ENCODE measurements at places on chromosomes 7 and 10. TPM values are rescaled to one million over a fixed set of nuclear protein-coding genes. Genes with fewer than 3 reads are reported as not detected.

DNA sequence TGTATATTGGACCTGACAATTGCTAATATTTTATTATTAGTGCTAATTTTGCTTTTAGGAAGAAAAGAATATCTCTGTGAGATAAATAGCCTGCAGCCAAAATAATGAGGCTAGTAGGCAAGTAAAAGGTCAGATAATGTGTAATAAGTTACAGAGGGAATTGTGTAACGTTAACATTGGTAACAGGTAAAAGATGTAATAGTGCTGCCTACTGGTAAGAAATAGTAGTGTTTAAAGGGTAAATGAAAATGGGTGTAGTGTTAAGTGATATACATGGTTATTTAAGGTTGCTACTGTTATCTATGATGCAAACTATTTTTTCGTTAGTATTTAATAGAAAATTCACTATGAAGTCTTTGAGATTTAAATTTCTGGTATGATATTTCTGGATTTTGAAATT, 9.2 kb upstream of the FOXP2 start:
- no peak for DNase-seq

The CTTNBP2 gene
- total RNA-seq: not detected

- DNase-seq: no peak
Observed at GRCh38 chr7:2011266-2012043, 221.3 kb downstream of the MAD1L1 start.

DNA sequence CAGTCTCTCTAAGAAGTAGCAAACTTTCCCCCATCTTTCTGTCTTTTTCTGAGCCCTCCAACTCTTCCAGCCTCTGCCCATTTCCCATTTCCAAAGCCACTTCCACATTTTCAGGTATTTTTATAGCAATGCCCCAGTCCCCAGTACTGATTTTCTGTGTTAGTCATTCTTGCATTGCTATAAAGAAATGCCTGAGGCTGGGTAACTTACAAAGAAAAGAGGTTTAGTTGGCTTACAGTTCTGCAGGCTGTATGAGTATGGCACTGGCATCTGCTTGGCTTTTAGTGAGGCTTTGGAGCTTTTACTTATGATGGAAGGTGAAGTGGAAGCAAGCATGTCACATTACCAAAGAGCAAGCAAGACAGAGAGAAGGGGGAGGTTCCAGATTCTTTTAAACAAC, 17.2 kb downstream of the PLCE1 start:
- DNase-seq: no peak

- DNase-seq: no peak
Observed at GRCh38 chr7:126305671-126306070, 947.1 kb downstream of the GRM8 start.

The SRGN gene
- total RNA-seq: 616 TPM

The MRLN gene
- not detected for total RNA-seq

DNA sequence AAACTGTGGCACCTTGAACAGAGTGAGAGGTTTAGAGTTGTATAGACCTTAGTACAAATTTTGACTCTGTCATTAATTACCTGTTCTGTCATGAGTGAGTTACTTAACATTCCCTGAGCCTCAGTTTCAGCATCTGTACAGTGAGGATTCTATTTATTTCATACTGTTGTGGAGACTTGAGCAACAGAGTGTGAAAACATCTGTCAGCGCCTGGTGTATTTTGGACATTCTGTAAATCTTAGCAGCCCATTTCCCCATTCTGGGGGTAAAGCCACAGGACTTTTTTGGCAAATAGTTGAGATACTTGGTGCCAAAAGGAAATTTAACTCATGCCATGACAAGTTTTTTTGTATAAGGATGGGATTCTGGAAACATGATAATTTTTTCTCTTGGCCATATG, 94.8 kb downstream of the AUTS2 start:
- DNase-seq: no peak

DNA sequence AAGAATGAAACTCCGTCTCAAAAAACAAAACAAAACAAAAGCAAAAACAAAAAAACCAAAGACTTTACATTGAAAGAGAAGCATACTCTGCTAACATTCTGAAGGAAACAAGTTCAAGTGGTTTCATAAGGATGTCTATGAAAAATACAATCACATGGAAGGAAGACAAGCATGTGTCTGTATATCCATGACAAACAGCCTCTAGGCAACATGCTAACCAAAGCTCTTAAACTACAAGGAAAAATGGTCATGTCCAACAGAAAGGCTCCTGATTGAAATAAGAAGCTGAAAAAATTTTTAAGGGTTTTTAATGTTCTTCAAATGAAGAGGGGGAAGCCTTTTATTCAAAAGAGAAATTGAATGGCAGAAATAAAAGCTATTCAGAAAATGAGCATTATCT, 64.9 kb downstream of the UBE2H start:
- no peak for DNase-seq

The GRID2IP gene
- 0.26 TPM for total RNA-seq

GRCh38 chr7:92768501-92769393, 67.6 kb downstream of the CDK6 start:
- peak; percentile 49 for DNase-seq

The HTR7 gene
- not detected for total RNA-seq

- DNase-seq: no peak
Observed at GRCh38 chr10:22259280-22259679, 41.5 kb upstream of the EBLN1 start.

DNA sequence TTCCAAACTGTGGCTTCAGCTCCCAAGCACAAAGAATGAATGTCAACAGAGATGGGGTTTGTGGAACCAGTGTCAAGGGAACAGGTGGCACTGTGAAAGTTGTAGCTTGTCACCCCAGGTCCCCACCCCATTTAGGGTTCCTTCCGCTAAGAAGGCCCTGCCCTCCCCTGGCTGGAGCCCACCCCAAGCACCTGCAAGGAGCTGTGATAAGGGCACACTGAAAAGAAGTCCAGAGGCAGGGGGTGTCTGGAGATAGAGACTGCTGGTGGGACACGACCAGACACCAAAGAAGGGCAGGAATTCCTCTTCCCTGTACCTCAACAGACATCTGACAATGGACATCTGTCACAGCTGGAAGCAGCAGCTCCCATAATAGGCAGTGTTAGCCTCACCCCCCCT, 4.5 kb downstream of the GRID1 start:
- no peak for DNase-seq

The SPDYE1 gene
- not detected for total RNA-seq
